ENCODE measurements at places on chromosomes 6 and 20. TPM values are rescaled to one million over a fixed set of nuclear protein-coding genes. Genes with fewer than 3 reads are reported as not detected.

The RPRD1B gene
- 45.8 TPM for total RNA-seq

The HINT3 gene
- total RNA-seq, result 12.2 TPM

The MYH7B gene
- 0.40 TPM for total RNA-seq

DNA sequence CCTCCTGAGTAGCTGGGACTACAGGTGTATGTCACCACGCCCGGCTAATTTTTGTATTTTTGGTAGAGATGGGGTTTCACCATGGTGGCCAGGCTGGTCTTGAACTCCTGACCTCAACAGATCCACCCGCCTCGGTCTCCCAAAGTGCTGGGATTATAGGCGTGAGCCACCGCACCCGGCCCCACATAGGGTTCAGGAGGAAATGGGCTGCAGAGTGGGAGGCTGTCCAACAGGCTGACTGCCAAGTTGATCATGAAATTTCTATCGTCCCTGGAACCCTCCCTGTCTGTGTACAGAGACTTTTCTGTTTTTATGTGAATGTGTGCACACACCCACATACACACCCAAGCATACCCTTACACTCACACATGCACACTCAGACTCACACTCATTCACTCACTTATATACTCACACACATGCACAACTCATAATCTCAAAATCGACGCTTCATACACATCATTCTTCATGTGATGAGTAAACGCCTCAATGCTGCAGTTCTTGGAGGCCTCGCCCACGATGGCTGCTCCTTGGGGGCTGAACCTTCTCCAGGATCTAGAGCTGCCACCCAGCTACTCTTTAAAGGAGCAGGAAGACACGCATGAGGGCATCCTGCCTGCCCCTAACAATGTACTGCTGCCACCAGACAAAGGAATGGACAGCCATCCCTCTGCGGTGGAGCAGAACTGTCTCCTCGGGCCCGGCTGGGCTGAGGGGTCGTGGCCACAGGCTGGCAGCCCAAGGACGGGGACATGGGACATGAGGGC is 35.6 kb downstream of the SUN5 start:
- no peaks in the 10 kb centered on the region for H3K27me3 ChIP-seq
- H3K27ac ChIP-seq, result peak overlapping the region; percentile 85
- H3K4me3 ChIP-seq, result no peak overlapping the region
- H3K4me1 ChIP-seq, result peaks cover 91% of the 10 kb centered on the region
- no peaks in the 10 kb centered on the region for H3K36me3 ChIP-seq

DNA sequence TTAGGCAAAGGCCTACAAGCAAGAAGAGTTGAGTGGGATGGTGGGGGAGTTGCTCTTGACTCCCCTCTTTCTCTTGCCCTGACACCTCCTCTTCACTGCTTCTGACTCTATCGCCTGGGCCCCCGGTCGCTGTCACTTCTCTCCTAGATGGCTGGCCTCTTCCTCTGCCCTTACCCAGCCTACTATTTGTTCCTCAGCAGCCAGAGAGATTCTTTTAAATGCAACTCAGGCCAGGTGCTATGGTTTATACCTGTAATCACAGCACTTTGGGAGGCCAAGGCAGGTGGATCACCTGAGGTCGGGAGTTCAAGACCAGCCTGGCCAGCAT is 4.3 kb upstream of the PDYN start:
- DNase-seq, result no peak
- H3K36me3 ChIP-seq, result no peaks in the 10 kb centered on the region
- H3K27ac ChIP-seq, result no peak overlapping the region
- H3K4me1 ChIP-seq, result no peaks in the 10 kb centered on the region
- H3K27me3 ChIP-seq, result no peaks in the 10 kb centered on the region
- H3K4me3 ChIP-seq, result no peak overlapping the region

GRCh38 chr6:76861403-76861802 is 601.9 kb downstream of the HTR1B start:
- H3K4me3 ChIP-seq, result no peak overlapping the region
- H3K4me1 ChIP-seq, result no peaks in the 10 kb centered on the region
- no peaks in the 10 kb centered on the region for H3K27me3 ChIP-seq
- DNase-seq, result no peak
- H3K27ac ChIP-seq, result no peak overlapping the region

GRCh38 chr6:54515013-54515412 is 206.8 kb downstream of the TINAG start:
- DNase-seq, result no peak
- no peaks in the 10 kb centered on the region for H3K27me3 ChIP-seq
- H3K4me1 ChIP-seq, result no peaks in the 10 kb centered on the region
- H3K27ac ChIP-seq, result no peak overlapping the region
- no peak overlapping the region for H3K4me3 ChIP-seq

DNA sequence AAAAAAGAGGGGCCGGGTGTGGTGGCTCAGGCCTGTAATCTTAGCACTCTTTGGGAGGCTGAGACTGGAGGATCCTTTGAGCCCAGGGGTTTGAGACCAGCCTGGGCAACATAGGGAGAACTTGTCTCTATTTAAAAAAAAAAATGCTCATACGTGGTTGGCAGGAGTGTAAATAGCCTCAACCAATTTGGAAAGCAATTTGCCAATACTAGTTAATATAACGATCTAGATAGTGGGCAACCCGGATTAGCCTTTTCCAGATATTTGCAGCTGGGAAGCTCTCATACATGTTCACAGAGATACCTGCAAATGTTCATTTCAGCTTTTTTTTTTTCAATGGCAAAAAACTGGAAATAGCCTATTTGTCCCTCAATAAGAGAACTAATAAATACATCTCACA is 39.0 kb upstream of the SLC23A2 start:
- DNase-seq, result no peak
- H3K4me1 ChIP-seq, result no peaks in the 10 kb centered on the region
- no peak overlapping the region for H3K27ac ChIP-seq
- no peak overlapping the region for H3K4me3 ChIP-seq
- no peaks in the 10 kb centered on the region for H3K36me3 ChIP-seq
- H3K27me3 ChIP-seq, result no peaks in the 10 kb centered on the region

DNA sequence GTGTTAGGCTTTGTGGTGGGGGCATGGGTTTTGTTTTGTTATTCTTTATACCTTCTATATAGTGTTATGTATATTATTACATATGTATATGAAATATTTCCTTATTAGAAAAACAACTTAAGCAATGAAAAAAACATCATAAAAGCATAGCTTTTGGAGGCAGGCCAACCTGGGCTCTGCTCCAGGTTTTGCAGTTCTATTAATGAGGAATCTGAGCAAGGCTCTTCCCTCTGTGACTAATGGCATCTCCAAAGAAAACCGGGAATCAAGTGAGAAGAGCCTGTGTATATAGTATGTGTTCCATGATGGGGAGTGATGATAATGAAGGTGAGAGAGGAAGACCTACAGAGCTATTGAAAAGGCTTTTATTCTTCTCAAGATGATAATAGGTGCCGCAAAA is 291.1 kb downstream of the CLIC5 start:
- no peak for DNase-seq
- H3K4me1 ChIP-seq, result no peaks in the 10 kb centered on the region
- H3K27me3 ChIP-seq, result no peaks in the 10 kb centered on the region
- no peak overlapping the region for H3K27ac ChIP-seq
- no peaks in the 10 kb centered on the region for H3K36me3 ChIP-seq
- no peak overlapping the region for H3K4me3 ChIP-seq

- peaks cover 14% of the 10 kb centered on the region for H3K4me1 ChIP-seq
- H3K4me3 ChIP-seq, result no peak overlapping the region
- no peaks in the 10 kb centered on the region for H3K27me3 ChIP-seq
- no peak overlapping the region for H3K27ac ChIP-seq
- no peaks in the 10 kb centered on the region for H3K36me3 ChIP-seq
- no peak for DNase-seq
Measured at GRCh38 chr6:14664621-14665315, 547.2 kb downstream of the CD83 start.

DNA sequence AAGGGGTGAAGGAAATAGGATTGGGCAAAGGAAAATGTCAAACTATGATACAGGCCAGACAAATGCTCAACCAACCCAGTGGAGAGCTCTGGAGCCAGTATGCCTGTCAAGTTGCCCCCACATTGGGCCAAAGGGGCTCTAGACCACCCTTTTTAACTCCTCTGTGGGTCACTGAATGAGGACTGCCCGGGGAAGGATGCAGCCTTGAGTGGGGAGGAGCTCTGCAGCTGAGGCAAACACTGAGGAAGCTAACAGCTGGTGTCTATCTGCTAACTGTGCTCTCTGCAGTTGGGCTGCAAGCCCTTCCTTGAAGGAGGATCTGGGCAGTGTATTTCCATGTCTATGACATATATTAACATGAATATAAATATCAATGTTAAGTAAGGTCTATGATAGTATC is 98.4 kb upstream of the PRSS16 start:
- H3K4me3 ChIP-seq, result no peak overlapping the region
- H3K36me3 ChIP-seq, result no peaks in the 10 kb centered on the region
- H3K27ac ChIP-seq, result no peak overlapping the region
- H3K4me1 ChIP-seq, result peaks cover 7% of the 10 kb centered on the region
- no peak for DNase-seq

DNA sequence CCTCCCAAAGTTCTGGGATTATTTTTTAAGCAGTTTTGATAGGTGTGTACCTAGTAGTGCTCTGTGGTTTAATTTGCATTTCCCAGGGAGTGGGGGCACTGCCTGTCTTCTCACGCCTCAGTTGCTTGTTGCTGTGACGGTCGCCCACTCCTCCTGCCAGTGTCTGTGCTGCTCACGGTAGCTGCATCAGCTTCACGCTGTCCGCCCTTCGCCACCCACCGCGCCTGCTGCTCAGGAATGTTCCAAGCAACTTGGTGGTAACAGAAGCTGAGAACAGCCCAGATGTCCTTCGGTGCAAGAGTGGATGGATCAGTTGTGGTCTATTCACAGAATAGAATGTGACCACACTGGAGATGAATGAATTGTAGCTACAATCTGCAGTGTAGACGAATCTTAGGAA is 22.9 kb downstream of the DNAJC5 start:
- H3K36me3 ChIP-seq, result peaks cover 36% of the 10 kb centered on the region
- H3K27ac ChIP-seq, result no peak overlapping the region
- H3K4me3 ChIP-seq, result no peak overlapping the region
- no peaks in the 10 kb centered on the region for H3K4me1 ChIP-seq

DNA sequence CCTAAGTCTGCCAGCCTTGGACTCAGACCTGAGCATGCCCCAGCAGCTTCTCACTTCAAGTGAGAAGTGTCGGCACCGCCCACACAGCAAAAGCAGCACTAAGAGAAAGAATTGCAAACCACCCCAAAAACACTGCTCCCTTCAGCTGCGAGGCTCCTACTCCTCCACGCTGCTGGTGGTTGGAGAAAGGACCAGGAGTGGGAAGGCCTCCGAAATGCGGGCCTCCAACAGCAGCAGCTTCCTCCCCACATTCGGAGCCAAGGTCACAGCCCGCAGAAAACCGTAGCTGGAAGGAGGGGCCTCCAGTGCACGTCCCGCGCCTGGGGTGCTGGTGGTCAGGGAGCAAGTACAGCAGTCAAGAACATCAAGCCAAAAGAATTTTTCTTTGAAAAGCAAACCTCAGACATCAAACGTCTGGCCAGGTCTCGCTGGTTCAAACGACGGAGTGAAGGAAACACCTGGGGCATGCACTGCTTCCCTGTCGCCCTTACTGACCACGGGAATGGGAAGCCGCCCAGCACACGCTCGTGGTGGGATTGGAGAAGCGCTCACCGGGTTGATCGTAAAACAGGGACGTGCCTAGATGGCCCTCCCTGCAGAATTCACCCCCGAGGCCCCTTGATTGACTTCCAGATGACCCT is 185.6 kb upstream of the CST7 start:
- DNase-seq, result no peak
- no peak overlapping the region for H3K4me3 ChIP-seq
- no peak overlapping the region for H3K27ac ChIP-seq
- no peaks in the 10 kb centered on the region for H3K27me3 ChIP-seq

DNA sequence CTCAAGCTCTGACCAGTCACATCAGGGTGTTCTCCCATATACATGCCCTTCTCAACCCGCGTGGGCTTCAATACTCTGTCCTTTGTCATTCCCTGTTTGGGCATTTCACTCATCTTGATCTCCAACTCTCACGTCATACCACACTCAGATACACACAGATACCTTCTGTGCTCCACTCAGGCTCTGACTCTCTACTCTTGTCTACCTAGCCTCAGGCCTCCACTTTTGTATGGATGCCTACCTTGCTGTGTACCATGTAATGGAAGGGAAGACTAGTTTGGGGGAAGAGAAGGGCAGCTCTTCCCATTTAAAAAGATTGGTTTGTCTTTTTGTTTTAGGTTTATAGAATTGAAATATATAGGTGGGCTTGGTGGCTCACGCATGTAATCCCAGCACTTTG is 48.6 kb downstream of the ASXL1 start:
- H3K4me3 ChIP-seq, result no peak overlapping the region
- peak overlapping the region; percentile 61 for H3K27ac ChIP-seq
- DNase-seq, result no peak
- no peaks in the 10 kb centered on the region for H3K36me3 ChIP-seq
- no peaks in the 10 kb centered on the region for H3K27me3 ChIP-seq

DNA sequence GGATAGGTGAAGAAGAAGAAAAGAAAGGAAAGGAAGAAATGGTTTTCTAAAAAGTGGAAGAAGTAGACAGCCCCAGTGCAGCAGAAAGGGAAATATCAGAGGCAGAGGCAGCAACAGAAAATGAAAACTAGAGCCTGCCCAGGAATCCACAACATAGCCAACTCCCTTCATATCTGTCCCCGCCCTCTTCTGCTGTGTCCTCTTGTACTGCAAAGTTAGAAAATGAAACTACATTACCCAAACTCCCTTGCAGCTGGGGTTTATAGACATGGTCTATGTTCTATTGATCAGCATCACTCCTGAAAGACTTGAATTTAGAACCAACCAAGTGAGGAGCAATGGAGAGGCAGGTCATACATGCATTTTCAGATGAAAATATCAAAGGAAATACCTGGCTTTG is 200.5 kb upstream of the PHACTR1 start:
- H3K27me3 ChIP-seq, result no peaks in the 10 kb centered on the region
- no peaks in the 10 kb centered on the region for H3K36me3 ChIP-seq
- H3K4me1 ChIP-seq, result no peaks in the 10 kb centered on the region
- H3K27ac ChIP-seq, result no peak overlapping the region
- no peak overlapping the region for H3K4me3 ChIP-seq
- DNase-seq, result no peak

- H3K4me1 ChIP-seq, result peaks cover 5% of the 10 kb centered on the region
- DNase-seq, result no peak
- peaks cover 11% of the 10 kb centered on the region for H3K36me3 ChIP-seq
- no peak overlapping the region for H3K27ac ChIP-seq
- no peaks in the 10 kb centered on the region for H3K27me3 ChIP-seq
Measured at GRCh38 chr20:32333181-32333987, 24.7 kb upstream of the ASXL1 start.

All from naive thymus-derived CD4-positive, alpha-beta T cell (primary cell).